ENCODE measurements at places on chromosomes 7 and 10.

DNA sequence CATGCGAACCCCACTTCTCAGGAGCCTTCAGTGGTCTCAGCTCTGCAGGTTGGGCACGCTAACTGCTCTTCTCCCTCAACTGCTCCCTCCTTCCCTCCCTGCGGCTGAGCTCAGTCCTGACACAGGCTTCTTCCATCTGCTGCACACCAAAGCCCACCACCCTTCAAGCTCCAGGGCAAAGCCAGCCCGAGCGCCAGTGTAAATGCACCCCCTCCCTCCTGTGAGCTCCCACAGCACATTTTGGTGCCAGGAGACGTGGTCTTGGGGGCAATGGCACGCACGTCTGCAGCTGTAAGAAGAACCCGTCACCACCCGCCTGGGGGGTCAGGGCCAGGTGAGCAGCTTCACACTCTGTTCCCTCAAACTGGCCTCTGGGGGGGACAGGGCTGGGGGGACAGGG, 15.9 kb downstream of the VIPR2 start:
- no peak for DNase-seq

DNA sequence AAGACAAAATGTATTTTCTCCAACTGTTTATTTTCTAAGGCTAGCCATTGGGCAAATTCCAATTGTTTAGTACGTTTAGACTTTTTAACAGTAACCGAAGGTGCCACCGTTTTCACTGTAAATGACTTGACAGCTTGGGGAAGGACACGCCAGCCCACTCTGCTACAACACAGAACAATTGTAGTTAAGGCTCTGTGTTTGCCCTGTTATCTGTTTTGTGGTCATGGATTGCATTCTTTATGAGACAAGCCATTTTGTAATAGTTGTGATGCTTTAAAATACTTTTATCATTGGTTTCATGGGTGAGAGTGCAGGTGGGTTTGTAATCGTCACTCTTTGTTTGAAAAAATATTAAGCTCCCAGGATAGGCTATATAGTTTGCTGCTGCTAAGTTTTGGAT, 6.6 kb upstream of the PITRM1 start:
- no peak for DNase-seq

GRCh38 chr7:123439191-123439590, 95.2 kb downstream of the IQUB start:
- DNase-seq = no peak

GRCh38 chr7:44757739-44758138, 9.1 kb downstream of the ZMIZ2 start:
- DNase-seq = no peak

- DNase-seq = no peak
Observed at GRCh38 chr10:87918254-87918859, 54.9 kb downstream of the PTEN start.

- DNase-seq = no peak
Observed at GRCh38 chr10:11159543-11160215, 142.0 kb downstream of the CELF2 start.

GRCh38 chr7:107043921-107044346, 571 bp upstream of the PRKAR2B start:
- DNase-seq = no peak

GRCh38 chr10:644076-644942, 45.2 kb downstream of the DIP2C start:
- DNase-seq = no peak

- no peak for DNase-seq
Observed at GRCh38 chr10:86813101-86813500, 56.7 kb downstream of the BMPR1A start.

GRCh38 chr10:33428682-33429081, 94.2 kb upstream of the NRP1 start:
- DNase-seq = no peak

DNA sequence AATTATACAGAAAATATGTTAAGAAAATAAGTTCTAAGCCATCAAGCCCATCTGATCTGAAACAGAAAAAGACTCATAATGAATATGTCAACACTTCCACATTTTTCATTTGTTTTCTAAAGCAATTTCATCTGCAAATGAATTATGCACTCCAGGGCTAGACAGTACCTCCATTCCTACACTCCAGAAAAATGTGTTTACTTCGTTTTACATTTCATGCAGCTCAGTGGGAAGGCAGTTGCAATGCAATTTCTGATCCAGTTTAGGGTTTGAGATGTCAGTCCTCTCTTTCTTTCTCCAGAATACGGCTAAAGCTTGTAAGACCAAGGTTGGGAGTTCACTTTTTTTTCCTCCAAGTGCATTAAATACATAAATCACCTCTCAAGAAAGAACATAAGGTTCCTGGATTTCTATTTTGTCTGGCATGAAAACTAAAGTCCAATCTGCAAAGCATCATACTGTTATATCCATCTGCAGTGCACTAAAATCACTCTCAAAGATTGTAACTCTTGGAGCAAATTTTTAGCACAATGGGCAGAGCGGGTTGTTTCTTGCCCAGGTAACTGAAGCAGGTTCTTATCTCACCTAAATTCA, 348.8 kb upstream of the C7orf33 start:
- no peak for DNase-seq

DNA sequence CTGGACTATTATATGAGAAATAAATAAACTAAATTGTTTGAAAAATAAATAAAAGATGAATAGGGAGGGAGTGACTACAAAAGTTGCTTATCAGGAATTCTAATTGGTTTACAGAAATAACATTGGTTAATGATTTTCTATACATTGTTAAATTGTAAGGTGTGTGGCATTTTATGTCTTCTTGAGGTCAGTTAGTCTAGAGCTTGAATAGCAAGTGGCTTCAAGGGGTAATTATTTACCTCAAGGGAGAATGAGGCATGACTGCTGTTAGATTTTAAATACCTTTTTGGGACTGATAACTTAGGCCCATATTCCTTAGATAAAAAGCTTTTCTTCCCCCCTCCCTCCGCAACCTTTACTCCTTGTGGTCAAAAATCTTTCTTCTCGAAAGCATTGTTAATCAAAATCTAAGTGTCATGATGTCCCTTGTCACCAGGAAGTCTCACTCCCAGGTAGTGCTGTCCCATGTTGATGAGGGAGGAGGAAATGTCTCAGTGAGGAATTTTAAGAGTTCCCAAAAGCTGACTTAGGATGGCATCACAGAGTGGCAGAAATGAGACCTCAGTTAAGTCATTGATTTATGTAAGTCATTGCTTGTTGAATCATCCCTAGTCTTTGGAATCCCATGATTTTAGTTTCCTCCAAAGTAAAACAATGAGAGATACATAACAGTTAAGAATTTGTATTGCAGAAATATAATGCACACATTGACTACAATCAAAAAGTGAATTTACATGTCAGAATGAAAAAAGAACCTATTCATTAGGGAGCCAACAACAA, 71.5 kb downstream of the MAPK8 start:
- DNase-seq = no peak

GRCh38 chr10:69957241-69957885, 95.3 kb upstream of the MACROH2A2 start:
- DNase-seq = no peak

GRCh38 chr10:25023278-25023677, 6.9 kb downstream of the THNSL1 start:
- no peak for DNase-seq

DNA sequence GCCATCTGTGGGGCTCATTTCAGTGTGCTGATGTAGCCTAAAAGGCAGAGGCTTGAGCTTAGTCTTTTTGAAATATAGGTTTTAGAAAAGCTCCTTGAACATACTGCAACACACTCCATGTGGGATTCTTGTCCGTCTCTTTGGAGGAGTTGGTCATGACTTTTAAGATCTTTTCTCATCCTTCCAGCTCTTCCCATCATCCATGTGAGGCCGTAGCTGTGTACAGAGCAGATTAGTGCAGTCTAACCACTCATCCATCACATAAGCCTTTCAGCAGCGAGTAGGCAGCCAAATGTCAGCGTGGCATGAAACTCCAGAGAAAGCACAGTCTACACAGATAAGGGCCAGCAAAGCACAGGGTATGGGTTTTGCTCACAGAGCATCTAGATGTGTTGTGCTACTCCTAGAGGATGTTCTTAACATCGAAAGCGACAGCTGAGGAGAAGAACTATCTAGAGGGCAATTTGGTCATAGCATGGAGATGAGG, 28.1 kb upstream of the NPVF start:
- no peak for DNase-seq

GRCh38 chr7:108122181-108122580, 8.0 kb downstream of the LAMB4 start:
- DNase-seq = no peak

- peak; percentile 73 for DNase-seq
Observed at GRCh38 chr10:77844713-77845445, 81.7 kb downstream of the DLG5 start.

- peak; percentile 78 for DNase-seq
Observed at GRCh38 chr10:125411724-125412123, 251.4 kb upstream of the CTBP2 start.

- DNase-seq = no peak
Observed at GRCh38 chr7:90681336-90682022, 85.4 kb downstream of the CDK14 start.

DNA sequence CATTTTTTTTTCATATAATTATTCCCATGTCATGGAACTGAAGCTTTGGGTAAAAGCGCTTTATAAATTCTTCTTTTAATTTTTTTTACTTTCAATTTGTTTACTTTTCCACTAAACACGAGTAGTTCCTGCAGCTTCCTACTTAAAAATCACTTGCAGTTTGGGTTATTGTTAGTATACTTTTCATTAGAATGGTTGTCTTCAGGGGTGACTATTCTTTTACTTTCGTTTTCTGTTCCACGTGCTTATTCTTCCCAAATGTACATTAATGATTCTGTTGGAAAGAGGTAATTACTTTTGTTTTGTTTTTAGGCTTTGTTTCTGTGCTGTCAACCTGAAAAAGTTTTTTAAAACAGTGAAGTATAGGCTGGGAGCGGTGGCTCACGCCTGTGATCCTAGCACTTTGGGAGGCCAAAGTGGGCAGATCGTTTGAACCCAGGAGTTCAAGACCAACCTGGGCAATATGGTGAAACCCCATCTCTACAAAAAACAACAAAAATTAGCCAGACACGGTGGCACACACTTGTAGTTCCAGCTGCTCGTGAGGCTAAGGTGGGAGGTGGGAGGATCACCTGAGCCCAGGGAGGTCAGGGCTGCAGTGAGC, 5.2 kb upstream of the CFAP69 start:
- DNase-seq = no peak

- DNase-seq = no peak
Observed at GRCh38 chr7:69130396-69130795, 467.9 kb upstream of the AUTS2 start.

GRCh38 chr7:142412551-142413193, 154.8 kb upstream of the PRSS58 start:
- DNase-seq = peak; percentile 50

- no peak for DNase-seq
Observed at GRCh38 chr10:112214298-112214926, 30.8 kb upstream of the GPAM start.

DNA sequence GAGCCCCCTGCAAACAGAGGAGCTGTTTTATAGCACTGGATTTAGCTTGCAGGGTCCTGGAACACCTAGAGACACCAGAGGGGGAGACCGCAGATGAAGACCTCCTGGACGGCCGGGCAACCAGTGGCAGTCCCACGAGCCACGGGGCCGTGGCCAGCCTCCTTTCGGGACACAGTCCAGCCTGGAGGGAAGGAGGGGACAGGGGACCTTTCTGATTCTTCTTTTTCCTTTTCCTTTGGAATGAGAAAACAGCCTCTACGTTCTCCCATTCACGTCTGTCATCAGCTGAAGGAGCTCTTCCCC, 35.4 kb upstream of the FAM20C start:
- DNase-seq = no peak

DNA sequence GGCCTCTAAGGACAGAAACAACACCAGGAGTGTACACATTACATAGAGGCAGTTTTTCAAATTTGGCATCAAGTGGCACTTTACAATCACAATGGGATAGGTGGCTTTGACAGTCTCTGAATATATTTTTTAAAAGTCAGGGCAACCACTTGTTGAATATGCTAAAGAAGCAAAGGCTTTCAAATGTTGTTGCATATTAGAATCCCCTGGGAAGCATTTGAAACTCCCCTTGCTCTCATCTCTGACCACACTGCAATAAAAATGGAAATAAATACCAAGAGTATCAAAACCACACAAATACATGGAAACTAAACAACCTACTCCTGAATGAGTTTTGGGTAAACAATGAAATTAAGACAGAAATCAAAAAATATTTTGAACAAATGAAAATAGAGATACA, 106.5 kb upstream of the RAB11FIP2 start:
- DNase-seq = no peak

GRCh38 chr10:109962247-109962646, 38.9 kb upstream of the XPNPEP1 start:
- no peak for DNase-seq

- DNase-seq = no peak
Observed at GRCh38 chr7:103025341-103025740, 49.3 kb downstream of the FBXL13 start.

DNA sequence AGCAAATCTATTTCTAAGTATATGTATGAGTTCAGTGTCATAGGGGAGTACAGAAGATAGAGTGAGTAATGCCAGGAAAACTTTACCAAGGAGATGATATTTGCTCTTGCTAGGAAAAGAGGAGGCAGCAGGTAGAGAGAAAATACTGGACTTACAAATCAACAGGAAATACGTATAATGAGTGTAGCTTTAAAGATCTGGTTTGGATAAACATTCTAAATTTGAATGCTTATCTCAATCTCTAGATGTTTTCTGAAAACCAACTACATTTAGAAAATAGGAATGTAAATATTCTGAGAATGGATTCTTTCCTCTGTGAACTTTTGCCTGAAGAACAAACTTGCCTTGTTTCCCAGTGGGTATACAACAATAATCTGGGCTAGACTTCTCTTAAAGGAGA, 46.9 kb upstream of the GNAI1 start:
- DNase-seq = no peak

GRCh38 chr10:125021686-125022344, 79.9 kb downstream of the ZRANB1 start:
- DNase-seq = no peak

GRCh38 chr10:121440461-121440860, 157.8 kb downstream of the FGFR2 start:
- DNase-seq = no peak

DNA sequence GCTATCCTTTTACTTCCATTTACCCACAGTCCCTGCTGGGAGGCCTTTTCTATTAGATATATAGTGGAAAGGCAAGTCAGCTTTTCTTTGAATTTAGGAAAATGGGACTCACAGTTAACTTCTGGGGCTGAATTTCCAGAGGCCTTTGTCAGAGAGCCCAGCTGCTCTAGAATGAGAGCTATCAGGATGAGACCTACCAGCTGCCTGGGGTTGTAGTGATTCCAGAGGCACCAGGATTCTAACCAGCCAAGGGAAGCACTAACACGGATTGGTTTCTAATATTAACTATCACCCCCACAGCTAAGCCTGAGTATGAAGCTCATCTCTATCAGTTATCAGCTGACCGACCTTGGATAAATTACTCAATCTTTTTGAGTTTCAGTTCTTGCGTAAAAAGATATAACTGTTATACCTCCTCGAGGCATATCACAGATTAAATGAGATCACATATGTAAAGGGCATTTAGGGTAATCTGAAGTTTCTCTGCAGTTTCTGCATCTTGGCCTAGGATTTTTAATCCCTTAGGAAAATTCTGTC, 56.6 kb upstream of the CALD1 start:
- DNase-seq = no peak

- DNase-seq = no peak
Observed at GRCh38 chr7:105279688-105280007, 109.1 kb downstream of the SRPK2 start.

Measured in non-pigmented ciliary epithelial cell (primary cell).